Stimulated activated CD4-positive, alpha-beta T cell treated with anti-CD3 and anti-CD28 coated beads, Interleukin-2, amount 100 ng/mL, for 4 hours (primary cell): ENCODE measurements at places on chromosomes 3 and 15.

DNA sequence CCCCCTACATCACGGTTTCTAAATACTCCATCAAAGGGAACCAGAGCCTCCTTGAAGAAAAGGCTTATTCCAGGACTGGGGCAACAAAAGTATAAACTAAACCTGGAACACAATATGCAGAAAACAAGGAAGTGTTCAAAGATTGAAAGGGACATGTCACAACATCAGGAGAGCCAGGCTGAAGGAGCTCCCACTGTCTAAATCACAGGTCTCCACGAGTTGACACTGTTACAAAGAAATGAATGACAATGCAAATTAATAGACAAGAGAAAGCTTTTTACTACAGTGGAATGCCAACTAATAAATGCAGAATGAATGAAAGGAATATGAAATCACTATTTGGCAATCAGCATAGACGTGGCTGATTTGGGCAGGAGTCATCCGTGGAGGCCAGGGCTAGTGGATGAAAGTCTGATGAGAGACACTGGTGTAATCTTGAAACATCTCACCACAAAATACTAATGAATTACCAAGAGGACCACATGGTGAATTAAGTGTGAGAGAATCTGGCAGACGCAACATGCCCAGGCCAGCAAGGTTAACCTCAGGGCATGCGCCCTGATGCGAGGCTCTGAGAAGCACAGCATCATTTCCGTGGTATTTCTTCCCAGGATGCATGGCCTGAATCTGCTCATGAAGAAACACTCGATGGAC, 123.8 kb upstream of the TJP1 start:
- no peak for DNase-seq

- DNase-seq, result no peak
Observed at GRCh38 chr3:138569090-138569489, 25.0 kb downstream of the CEP70 start.

- no peak for DNase-seq
Observed at GRCh38 chr3:177802151-177802900, 605.0 kb upstream of the TBL1XR1 start.

- DNase-seq, result no peak
Observed at GRCh38 chr15:67087507-67088172, 22.2 kb downstream of the SMAD3 start.

- no peak for DNase-seq
Observed at GRCh38 chr3:122076491-122077292, 21.5 kb downstream of the CD86 start.

DNA sequence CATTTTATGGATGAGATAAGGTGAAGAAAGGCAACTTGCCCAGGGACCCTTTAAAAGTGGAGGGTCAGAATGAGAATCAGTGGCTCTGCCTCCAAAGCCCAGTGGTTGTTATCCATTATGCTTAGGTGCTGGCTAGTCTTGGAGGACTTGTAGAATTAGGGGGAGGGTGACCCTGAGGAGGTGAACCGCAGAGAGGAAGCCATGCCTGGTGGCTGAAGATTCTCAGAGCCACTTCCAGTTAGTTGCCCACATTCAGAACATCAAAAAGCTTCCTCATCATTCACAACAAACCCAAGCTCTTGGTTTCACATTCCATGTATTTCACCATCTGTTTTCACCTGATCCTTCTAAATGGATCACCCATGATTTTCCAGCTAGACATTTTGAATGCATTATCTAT, 11.2 kb downstream of the EBLN2 start:
- no peak for DNase-seq

DNA sequence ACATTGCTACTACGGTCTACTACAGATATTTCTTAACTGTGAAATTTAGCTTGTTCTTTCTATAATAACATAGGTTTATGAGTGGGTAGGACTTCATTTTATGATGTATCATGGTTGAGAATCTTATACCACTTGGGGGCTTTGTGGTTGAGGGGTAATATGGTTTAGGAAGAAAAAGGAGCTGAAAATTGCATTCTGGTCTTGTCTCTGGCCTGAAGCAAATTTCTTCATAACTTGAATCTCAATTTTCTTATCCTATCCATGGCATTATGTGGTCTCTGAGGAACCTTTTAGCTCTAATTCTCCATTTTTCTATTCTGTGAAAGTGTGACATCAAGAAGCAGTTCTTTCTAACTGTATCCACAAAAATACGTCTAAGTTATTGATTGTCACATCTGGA, 341.0 kb downstream of the SOX2 start:
- no peak for DNase-seq

GRCh38 chr15:83104141-83104540, 3.3 kb upstream of the TM6SF1 start:
- DNase-seq, result no peak

GRCh38 chr3:9770276-9770812, 597 bp upstream of the CAMK1 start:
- DNase-seq, result no peak

DNA sequence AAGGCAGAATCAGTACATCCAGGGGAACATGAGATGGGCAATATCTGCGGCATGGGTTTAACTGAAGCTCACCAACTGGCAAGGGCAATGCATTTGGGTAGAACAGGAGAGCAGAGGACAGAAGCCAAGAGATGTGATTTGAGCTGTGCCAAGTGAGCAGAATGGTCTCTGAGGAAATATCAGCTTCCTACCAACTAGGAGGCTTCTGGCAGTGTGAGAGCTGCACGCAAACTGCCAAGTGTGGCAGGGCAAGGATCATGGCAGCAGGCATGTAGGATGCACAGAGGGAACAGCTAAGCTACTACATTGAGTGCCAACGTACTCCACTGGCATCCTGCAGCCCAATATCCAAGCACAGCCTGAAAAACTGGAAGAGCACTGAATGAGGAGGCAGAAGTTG, 1036.5 kb downstream of the TUSC7 start:
- DNase-seq, result no peak

DNA sequence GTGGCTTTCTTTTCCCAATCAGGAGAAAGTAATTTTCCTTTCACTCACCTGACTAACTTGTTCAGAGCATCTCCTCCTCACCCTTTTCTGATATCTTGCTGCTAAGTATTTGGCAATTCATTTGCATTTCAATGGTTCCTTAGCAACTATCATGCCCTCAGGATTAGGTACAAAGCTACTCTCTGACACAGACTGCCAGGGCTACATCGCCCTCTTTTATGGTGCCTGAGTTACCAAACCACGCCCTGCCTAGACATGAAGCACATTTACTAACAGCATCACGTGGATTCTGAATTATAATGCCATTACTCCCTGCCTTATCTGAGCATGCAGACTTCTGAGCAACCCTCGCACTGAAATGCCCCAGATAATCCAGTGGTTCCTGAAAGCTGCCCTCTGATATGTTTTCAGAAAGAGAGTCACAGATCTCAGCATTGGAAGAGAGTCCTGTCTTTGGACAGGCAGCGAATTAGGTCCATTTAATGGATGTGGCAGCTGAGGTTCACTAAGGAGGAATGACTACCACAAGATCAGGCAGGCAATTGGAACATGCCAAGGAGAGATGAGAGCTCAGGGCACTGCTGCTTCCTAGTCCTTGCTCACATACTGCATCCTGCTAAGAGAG, 14.5 kb downstream of the EPHB1 start:
- DNase-seq, result no peak

GRCh38 chr15:74497584-74497983, 36.6 kb upstream of the UBL7 start:
- DNase-seq, result no peak

DNA sequence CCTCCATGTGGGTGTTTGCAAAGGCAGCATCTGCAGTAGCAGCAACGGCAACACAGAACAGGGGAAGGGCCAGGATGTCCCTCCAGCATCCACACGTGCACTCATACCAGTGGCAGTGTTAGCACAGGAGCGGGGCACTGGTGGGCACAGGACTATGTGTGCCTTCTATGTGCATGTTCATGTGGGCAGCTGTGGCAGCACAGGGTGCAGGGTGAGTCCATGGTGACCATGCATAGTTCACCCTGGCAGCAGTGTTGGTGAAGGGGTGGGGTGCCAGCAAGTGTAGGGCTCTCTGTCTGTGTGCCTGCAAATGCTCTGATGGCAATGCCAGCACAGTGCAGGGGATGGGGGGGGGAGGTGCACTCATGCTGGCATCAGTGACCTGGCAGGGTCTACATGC, 222.1 kb upstream of the SOX14 start:
- no peak for DNase-seq

GRCh38 chr3:61343543-61343942, 92.3 kb upstream of the FHIT start:
- no peak for DNase-seq

GRCh38 chr15:45162771-45163507, 24.8 kb downstream of the SHF start:
- DNase-seq, result peak; percentile 39

DNA sequence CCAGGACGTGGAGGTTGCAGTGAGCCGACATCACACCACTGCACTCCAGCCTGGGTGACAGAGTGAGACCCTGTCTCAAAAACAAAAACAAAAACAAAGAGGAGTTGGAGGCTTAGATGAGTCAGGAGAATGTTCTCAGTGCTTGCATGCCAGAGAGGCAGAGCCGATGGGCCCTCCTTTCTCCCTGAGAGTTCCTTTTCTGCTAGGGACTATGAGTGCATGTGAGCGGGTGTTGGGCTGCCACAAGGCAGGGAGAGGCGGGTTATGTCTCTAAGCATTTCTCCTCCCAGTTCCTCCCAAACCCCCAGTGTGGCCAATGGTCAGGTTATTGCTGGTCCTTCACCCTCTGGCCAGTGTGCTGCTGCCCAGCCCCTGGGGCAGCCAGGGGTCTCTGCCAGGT, 45.1 kb downstream of the RTP1 start:
- no peak for DNase-seq

GRCh38 chr3:63673111-63673510, 20.6 kb downstream of the SNTN start:
- DNase-seq, result no peak

- no peak for DNase-seq
Observed at GRCh38 chr15:89009080-89009479, 79.2 kb upstream of the ABHD2 start.
